HS-27A (cell line): ENCODE measurements at places on chromosomes 1 and 21.

GRCh38 chr1:223088713-223089240 lies 54.3 kb downstream of the TLR5 start:
- DNase-seq: no peak

DNA sequence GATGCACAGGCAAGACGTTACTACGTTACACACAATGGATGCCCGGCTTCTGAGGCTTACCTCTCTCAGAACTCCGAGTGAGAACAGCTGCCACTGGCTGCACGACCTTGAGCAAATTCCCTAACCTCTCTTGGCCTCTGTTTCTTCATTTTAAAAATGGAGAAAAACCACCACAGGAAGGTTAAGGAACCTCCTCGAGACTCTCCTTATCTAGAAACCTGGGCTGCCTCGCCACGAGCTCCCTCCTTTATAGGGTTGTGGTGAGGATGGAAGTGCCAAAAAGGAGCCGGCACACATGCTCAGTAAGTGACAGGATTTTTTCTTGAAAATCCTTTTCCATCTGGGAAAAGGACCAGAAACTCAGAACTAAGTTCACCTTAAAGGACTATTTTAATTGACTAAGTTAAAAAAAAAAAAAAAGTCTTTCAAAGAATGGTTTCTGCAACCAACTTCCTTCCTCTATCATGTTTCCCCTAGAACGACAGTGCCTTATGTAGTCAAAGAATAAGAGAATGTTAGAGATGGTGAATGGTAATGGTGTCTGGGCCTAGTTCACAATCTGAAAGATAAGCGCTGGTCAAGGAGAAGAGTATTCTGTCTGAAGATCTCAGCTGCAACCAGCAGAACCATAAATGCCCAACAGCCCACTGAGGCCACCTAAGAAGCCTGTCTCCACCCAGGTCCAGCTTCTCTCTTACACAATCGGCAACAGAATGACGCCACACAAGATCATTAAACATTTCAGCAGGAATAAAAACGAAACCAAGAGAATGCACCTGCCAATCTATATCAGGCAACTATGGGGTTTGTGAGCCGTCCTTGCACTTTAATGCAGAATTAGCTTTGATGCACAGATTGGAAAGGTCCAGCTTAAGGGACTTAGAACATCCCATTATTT lies 64.9 kb downstream of the SLC45A1 start:
- no peak for DNase-seq

DNA sequence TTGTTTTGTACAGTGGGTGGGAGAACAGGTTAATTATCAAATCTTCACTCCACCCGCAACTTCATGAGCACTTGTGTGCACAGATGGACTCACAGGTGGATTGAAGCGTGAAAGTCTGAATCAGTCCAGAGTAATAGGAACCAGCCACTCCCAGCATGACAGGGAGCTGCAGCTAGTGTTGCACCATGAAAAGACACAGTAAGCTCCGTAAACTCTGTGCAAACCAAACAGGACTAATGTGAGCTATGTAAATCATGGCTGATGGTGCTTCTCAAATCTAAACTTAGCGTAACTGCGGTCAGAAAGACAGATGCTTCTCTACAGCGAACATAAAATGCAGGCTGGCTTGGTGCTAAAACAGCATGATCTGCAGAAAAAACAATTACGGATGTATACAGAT lies 114.4 kb downstream of the CENPF start:
- DNase-seq: no peak

DNA sequence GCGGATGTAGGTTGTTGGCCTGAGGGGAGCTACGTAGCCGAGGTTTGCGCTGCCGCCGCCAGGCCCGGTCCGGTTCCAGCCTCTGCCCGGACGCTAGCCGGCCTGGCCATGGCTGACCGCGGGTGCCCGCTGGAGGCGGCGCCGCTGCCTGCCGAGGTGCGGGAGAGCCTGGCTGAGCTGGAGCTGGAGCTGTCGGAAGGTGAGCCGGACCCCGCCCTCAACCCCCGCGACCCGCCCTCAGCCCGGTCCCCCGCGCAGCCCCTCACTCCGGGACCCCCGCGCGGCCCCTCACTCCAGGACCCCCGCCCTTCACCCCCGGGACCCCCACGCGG lies 299 bp downstream of the DIP2A start:
- DNase-seq: no peak

DNA sequence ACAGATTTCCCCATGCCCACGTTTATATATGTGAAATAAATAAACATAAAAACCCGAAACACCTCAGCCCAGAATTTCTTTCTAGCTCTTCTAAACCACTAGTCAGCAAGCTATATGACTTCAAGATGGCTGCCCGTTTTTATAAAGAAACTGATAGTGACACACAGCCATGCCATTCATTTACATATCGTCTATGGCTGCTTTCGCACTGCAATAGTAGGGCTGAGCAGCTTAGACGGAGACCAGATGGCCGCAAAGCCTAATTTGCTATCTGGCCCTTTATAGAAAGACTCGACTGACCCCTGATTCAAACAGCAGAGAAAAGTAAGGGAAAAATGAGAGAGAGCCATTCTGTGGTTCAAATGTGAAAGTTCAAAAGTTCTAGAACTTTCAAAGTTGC lies 45.7 kb upstream of the FMN2 start:
- DNase-seq: no peak

- DNase-seq: no peak
These were observed 701 bp downstream of the DEDD start for GRCh38 chr1:161131523-161132409.

- no peak for DNase-seq
These were observed 1.6 kb downstream of the CD1B start for GRCh38 chr1:158329733-158330132.

GRCh38 chr1:110387048-110387754 lies 3.6 kb downstream of the SLC16A4 start:
- no peak for DNase-seq
